ENCODE measurements at places on chromosomes 11 and 22. TPM values are rescaled to one million over a fixed set of nuclear protein-coding genes. Genes with fewer than 3 reads are reported as not detected.

- DNase-seq = no peak
These were observed 13.8 kb upstream of the TUBA8 start for GRCh38 chr22:18096823-18097222.

DNA sequence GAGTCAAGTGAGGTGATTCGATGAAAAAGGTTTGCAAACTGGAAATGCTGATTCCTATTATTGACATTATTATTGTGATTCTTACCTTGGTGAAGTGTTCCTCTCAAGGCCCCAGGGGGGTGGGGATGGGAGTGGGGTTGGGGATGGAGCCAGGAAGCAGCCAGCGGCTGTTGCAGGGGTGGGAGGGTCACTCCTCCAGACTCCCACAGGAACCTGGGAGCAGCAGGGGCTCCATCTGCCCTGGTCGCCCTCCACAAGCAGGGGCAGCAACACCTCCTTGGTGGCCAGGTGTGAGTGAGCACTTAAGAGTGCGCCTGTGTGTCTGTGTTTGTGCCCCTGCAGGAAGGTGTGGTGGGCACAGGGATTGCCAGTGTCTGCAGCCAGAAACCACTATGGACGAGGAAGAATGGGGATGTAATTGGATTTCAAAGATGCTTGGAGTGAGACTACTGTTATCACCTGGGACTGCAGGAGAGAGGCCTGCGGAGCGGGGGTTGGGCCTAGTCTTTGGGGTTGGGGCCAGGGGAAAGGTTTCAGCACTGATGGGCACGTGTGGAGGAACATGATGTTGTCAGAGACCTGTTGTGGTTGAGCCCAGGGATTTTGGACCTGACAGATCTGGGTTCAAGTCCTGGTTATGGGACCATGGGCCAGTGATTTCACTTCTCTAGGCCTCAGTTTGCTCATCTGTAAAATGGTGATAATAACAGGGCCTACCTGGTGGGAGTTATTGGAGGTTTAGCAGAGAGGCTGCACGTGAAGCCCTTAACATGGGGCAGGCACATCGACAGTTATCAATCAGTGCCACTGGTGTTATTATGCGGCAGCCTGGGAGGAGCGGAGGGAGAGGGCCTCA lies 3.6 kb upstream of the TP53I11 start:
- DNase-seq = no peak

DNA sequence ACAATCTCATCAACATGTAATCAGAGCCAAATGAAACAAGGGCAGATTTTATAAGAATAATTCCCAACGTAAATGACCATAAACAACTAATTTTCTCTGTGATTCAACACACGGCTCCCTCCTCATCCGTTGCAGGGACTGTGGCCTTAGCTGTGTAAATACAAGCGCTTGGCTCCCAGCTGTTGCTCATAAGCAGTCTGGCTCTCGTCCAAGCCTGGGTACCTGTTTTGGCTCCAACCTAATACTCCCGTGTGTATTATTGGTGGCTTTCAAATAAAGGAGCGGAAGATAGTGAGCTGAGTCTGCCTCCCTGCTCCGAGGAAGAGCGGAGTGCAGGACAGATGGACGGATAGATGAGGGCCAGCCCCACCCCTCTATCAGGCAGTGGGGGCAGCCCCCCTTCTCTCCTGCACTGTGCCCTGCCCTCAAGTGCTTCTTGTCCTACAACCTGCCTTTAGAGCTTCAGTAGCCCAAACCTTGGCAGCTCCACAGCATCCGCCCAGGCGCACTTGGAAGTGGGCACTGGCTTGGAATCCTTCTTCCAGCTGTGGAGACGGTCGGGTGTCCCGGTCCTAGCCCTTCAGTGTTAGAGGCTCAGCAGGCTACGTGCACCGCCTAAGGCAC lies 670.9 kb downstream of the BRD1 start:
- DNase-seq = no peak

DNA sequence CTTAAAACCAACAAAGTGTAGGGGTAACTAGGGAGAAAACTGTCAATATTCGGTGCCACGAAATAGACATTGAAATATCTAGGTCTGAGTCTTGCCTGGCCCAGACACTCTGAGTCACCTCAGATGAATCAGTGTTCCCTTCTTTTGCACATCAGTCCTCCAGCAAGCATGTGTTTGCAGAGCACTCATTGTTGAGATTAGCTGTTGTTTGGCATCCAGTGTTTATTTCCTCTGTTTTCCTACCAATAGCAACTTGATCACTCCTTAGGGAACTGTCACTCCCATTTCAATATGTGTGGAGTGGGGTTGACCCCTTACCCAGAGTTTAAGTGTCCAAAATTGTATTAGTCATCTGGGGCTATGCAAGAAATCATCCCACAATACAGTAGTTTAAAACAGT lies 4.7 kb upstream of the ASCC2 start:
- DNase-seq = no peak

EIF1AD gene
- 32.6 TPM for polyA plus RNA-seq

DNA sequence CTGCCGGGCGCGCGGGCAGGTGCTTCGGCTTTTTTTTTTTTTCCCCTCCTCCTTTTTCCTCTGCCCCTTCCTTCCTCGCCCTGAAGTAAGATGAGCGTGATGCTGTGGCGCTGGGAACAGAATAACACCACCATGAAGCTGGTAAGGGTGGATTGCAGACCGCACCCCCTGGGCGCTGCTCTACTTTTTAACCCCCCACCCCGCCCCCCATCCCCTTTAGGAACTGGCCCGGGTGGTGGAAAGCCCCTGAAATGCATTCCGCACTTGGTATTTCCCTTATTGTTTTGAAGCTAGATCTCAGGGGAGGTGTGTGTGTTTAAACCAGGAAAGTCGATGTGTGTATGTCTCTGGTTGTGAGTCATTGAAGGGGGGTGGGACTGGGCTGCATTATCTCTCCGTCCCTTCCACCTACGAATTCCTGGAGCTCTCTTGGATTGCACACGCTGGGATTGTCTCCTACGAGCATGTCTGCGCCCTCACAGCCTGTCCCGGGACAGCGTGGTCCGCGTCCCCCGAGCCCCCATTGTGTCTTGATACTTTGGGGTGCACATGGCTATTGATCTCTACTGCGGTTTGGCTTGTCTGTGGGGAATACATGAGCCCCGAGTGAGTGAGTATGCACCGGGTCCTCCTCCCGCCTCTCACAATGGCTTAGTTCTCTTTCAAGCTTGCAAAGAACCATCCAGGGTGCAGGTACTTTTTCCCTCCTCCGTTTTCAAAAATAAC lies 64.9 kb downstream of the NAV2 start:
- no peak for DNase-seq

DNA sequence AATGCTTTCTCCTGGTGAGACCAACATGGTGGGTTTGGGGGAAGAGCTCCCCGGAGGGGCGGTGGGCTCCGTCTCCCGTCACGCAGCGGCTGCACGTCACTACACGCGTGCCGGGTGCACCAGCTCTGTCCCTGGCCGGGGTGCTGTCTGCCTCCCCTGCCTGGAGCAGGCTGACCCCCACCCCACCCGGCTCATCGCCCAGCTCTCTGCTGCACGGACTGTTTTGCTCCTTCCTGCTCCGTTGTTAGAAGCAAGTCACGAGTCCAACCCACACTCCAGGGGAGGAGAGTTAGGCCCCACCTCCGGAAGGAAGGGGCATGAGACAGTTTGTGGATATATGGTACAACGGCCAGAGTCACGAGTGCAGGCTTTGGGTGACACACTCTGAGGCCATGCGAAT lies 364.9 kb downstream of the BRD1 start:
- DNase-seq = no peak

GRCh38 chr22:19638282-19639015 lies 75.9 kb upstream of the SEPTIN5 start:
- DNase-seq = no peak

GRCh38 chr22:44368611-44369292 lies 56.0 kb upstream of the SHISAL1 start:
- no peak for DNase-seq

DNA sequence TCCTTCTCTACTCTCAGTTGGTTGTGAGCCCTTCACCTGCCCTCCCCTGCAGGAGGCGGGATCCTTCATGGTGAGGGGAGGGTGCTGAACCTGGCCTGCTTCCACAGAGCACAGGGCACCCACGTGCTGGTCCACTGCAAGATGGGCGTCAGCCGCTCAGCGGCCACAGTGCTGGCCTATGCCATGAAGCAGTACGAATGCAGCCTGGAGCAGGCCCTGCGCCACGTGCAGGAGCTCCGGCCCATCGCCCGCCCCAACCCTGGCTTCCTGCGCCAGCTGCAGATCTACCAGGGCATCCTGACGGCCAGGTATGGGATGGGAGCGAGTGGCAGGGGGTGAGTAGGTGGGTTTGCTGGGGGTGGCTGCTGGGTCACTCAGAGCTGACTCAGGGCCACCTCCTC lies 6.3 kb downstream of the SSH3 start:
- DNase-seq = no peak

DNA sequence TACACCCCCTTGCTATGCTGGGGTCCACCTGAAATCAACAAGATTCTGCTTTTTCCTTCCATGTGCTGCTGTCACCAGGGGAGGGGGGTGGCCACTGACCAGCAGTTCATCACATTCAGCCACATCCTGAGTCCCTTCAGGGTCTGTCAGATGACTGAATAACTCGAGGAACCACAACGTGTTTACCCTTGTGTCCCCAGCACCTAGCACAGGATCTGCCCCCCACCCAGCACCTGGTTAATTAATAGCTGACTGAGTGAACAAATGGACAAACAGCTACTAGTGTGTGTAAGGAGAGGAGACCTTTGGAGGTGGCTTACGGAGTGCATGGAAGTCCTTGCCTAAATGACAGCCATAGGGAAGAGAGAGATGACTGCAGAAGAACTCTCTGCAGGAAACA lies 119.5 kb upstream of the NCAM1 start:
- no peak for DNase-seq

- DNase-seq = no peak
These were observed 362.2 kb downstream of the CTTN start for GRCh38 chr11:70760416-70761020.

GRCh38 chr22:24543679-24544243 lies 11.2 kb downstream of the GUCD1 start:
- no peak for DNase-seq

P2RY2 gene
- polyA plus RNA-seq = 1.5 TPM

GRCh38 chr22:30262917-30263741 lies 3.5 kb downstream of the OSM start:
- DNase-seq = peak; percentile 66

GRCh38 chr11:45248501-45249011 lies 37.6 kb downstream of the SYT13 start:
- no peak for DNase-seq

GRCh38 chr11:113473983-113474361 lies 1.2 kb downstream of the DRD2 start:
- DNase-seq = no peak

CLMP gene
- 11.5 TPM for polyA plus RNA-seq

- no peak for DNase-seq
These were observed 38.0 kb downstream of the JHY start for GRCh38 chr11:122920579-122920978.

- DNase-seq = no peak
These were observed 8.1 kb upstream of the GDPD4 start for GRCh38 chr11:77309401-77310085.

GRCh38 chr22:25362215-25362882 lies 142.9 kb downstream of the CRYBB2 start:
- DNase-seq = no peak

DNA sequence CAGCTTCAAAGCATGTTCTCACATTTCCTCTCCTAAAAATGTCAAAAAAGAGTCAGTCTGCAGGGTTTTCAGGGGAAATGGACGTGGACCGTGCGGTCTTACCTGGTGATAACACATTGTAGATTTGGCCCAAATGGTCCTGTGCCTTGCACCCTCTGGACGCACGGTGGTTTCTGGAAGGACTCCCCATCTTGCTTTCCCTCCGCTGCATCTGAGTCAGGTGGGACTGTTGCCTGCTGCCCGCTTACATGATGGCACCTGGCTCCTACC lies 1290.1 kb downstream of the TBC1D22A start:
- DNase-seq = no peak

SIK2 gene
- 8.7 TPM for polyA plus RNA-seq

DNA sequence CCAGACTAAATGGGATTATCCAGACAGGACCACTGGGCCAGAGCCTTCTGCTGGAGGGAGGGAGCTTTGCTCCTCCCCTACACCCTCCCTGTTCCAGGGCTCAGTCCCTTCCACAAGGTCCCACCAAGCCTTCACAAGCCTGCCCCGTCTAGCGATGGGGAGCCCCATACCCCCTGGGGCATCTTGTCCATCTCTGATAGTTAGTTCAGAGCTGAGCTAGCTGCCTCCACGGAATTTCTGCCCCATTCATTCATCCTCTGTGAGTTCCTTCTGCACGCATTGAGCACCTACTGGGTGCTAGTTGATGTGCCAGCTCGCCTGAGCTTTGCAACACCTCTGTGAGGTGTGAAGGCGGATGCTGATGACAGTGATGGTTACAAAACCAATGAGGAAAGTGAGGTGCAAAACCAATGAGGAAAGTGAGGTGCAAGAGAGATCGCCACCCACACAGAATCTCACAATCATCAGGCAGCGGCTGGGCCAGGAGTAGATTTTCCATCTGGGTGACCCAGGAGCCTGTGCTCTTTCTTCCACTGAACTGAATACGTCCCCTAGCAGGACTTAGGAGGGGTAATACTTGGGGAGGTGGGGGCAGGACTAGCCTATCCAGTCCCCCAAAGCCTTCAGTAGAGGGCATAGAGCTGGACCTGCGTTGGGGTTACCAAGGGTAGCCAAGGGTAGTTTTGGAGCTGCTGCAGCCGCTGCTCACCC lies 21.5 kb upstream of the CBX7 start:
- no peak for DNase-seq

GRCh38 chr22:46410291-46410808 lies 74.8 kb downstream of the TRMU start:
- DNase-seq = no peak

DNA sequence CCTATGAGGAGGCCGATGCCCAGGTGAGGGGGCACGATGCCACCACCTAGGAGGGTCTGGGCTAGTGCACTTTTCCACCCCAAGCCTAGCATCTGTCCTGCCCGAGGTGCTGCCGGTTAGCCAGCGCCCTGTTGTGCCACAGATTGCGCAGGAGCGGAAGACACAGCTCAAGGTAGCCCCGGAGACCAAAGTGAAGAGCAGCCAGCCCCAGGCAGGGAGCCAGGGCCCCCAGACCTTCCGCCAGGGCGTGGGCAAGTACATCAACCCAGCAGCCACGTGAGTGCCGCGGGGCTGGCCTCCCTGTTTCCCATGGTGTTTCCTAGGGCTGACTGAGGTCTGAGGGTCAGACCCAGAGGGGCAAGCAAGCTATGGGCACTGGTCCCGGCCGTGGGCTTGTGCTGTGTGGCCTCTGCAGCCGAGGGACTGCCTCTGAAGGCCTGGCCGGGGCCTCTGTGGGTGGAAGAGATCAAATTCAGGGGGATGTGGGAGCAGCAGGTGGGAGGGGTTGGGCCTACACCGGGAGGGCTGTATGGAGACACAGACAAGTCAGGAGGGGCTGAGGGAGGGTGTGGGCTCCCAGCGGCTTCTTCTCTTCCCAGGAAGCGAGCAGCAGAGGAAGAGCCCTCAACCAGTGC lies 29.1 kb downstream of the PPIL2 start:
- DNase-seq = no peak

- no peak for DNase-seq
These were observed 15.7 kb upstream of the TH start for GRCh38 chr11:2187280-2187707.

ALDH3B2 gene
- not detected for polyA plus RNA-seq

GRCh38 chr11:68349461-68350249 lies 37.3 kb downstream of the LRP5 start:
- no peak for DNase-seq
